ENCODE measurements at places on chromosomes 13 and 19. TPM values are rescaled to one million over a fixed set of nuclear protein-coding genes. Genes with fewer than 3 reads are reported as not detected.

DNA sequence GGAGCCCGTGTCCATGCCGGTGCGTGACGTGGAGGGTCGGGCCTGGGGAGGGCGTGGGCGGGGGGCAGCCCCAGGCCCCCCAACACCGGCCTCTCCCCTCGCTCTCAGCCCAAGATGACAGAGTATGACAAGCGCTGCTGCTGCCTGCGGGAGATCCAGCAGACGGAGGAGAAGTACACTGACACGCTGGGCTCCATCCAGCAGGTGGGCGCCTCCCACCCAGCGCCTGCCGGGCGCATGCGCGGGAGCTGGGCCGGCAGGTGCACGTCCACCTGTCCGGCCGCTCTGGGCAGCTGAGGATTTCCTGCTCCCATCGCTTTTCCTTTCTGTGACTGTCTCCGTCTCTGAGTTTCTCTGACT, 49.8 kb downstream of the VAV1 start:
- no peak for DNase-seq

KIR2DL3 gene
- total RNA-seq, result not detected

- DNase-seq, result no peak
Observed at GRCh38 chr13:38900188-38900587, 90.4 kb downstream of the STOML3 start.

- no peak for DNase-seq
Observed at GRCh38 chr19:12670159-12670928, 3.7 kb downstream of the WDR83 start.

GRCh38 chr13:52894413-52894812, 46.0 kb upstream of the PCDH8 start:
- no peak for DNase-seq

PCDH20 gene
- total RNA-seq, result 3.5 TPM

- no peak for DNase-seq
Observed at GRCh38 chr13:101628900-101629299, 176.4 kb downstream of the ITGBL1 start.

DNA sequence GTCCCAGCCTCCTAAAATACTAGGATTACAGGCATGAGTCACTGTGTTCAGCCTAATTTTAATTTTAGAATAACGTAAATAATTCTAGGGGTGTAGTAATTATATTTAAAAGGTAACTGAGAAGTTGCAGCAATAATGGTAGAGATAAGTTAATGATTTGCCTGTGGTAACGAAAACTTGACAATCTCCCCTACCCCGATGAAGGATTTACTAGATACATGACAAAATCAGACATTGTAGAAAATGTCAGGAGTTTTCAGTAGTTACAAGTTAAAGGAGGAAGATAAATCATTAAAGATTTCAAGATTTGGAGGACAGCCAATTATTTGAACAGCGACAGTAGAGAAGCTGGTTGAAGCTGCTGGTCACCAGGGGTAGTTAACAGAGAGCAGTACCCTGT, 652.2 kb upstream of the PCDH20 start:
- no peak for DNase-seq

GRCh38 chr13:73025217-73026012, 33.4 kb upstream of the KLF5 start:
- no peak for DNase-seq

DNA sequence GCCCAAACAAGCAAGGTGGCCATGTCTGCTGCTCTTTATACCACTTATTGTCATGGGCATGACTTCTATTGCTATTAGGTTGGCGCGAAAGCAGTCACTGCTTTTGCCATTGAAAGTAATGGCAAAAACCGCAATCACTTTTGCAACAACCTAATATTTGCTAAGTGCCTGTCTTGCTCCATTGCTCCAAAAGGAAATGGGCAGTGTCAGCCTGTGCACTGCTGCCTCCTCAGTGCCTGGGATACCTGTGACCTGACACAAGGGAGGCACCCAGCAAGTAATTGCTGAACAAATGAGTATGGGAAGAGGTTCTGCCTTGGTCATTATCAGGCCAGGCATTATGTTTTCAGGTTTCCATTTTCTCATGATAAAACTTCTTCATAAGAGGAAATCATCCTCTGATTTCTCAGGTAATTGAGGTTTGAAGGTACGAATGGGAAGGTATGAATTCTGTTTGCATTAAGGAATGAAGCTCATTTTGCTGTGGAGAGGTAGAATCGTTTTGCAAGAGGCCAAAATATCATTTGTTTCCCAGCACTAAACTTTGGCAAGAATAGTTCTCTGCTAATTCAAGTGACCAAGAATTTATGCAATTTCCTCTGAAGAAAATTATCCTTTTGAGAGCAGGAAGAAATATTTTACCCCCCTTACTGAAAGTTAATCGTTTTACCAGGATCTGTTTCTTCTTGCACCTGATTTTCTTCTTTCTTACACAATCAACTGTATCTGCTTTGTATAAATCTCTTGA, 128.4 kb upstream of the SPRY2 start:
- no peak for DNase-seq

PRSS57 gene
- not detected for total RNA-seq

GRCh38 chr13:48580896-48581295, 48.0 kb upstream of the RCBTB2 start:
- no peak for DNase-seq

DNA sequence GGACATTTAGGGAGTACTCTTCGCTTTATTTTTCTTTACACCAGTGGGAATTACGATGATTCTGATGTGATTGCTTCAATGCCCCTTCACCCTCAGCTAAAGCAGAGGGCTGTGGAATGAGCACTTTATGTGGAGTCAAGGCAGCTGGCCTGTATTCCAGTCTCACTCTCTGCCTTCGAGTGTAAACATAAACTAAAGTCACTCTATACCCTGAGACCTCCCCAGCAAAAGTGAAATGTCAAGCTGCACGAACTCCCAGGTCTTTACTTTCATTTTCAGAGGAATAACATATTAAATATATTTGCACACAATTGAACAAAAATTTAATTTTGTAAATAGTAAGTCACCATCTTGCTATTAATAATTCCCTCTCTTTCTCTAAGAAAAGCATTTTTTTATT, 557.1 kb downstream of the DACH1 start:
- DNase-seq, result no peak

ANKLE1 gene
- 0.44 TPM for total RNA-seq

KLF1 gene
- not detected for total RNA-seq

ZSCAN22 gene
- total RNA-seq, result 1.5 TPM

LYPD4 gene
- not detected for total RNA-seq

DNA sequence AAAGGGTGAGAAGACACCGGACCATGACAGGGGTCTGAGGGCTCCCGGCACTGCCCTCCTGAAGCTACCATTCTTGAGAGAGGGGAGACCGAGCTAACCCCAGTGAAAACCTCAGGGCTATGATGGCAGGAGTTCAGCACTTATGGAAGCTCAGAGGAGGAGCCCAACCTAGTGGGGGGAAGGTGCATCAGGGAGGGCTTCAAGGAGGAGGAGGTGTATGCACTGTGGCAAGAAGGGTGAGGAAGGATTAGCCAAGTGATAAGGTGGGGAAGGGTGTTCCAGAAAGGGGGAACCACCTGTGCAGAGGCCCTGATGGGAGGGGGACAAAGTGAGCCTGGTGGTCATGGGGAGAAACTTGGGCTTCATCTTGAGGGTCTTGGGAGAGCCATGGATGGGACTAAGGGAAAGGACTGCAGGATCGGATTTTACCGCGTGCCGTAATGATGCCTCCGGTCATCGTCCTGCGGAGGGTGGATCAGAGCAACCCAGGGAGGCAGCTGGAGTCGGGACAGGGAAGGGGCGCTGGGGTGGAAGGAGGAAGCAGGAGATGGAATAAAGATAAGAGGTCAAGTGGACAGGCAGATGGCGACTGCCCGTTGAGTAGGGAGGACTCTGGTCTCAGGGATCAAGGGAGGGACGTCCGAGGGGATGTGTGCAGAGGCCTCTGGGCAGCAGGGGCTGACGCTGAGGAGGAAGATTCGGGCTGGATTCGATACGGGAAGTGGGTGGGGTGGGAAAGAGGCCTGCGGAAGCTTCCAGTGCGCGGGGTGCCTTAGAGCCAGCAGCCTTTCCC, 13.3 kb upstream of the PSMD8 start:
- DNase-seq, result no peak

- DNase-seq, result peak; percentile 85
Observed at GRCh38 chr13:52195401-52195837, 36.0 kb upstream of the NEK3 start.

DNA sequence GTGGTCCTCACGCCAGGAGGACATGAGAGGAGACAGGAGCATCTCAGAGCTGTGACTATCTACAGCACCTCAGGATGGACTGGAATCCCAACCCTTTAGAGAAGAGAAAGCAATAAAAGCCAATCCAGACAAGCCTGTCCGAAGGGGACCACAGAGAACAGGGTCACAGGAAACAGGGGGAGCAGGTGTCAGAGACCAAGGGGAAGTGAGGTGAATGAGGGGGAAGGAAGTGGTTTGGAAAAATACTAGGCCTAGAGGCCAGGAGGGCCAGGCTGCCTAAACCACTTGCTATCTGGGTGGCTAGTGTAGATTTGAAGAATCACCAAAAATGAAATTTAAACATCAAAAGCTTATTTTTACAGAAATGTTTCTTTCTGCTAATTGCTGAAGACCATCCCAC, 16.2 kb downstream of the TMTC4 start:
- DNase-seq, result no peak

DNA sequence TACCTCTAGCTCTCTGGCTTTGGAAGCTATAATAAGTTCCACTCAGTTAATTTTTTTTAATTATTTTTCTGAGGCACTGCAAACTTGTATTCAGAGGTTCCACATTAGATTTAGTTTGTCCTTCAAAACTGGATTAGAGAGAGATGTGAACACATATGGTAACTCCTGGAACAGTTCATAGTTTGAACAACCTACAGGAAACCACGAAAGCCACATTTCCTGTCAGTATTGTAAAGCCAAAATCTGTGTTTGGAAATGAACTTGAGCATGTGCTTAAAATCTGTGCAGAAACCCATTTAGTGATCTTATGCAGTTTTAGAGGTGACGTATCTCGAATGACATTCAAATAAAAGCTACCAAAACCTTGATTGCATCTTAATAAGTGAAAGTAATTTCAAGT, 1952.0 kb downstream of the OLFM4 start:
- DNase-seq, result no peak

IQCN gene
- 1.0 TPM for total RNA-seq

ETV2 gene
- 1.6 TPM for total RNA-seq

GRCh38 chr13:85588359-85588758, 210.9 kb downstream of the SLITRK6 start:
- DNase-seq, result no peak

GRCh38 chr19:29535984-29536508, 10.3 kb downstream of the VSTM2B start:
- no peak for DNase-seq

LILRB1 gene
- total RNA-seq, result 0.19 TPM

DNA sequence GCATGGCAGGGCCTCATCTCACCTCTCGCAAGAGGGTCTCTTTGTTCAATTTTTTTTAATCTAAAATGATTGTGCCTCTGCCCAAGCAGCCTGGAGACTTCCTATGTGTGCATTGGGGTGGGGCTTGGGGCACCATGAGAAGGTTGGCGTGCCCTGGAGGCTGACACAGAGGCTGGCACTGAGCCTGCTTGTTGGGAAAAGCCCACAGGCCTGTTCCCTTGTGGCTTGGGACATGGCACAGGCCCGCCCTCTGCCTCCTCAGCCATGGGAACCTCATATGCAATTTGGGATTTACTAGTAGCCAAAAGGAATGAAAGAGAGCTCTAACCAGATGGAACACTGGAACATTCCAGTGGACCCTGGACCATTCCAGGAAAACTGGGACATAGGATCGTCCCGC, 8.0 kb downstream of the FXYD3 start:
- no peak for DNase-seq

SIGLEC8 gene
- total RNA-seq, result not detected

DNA sequence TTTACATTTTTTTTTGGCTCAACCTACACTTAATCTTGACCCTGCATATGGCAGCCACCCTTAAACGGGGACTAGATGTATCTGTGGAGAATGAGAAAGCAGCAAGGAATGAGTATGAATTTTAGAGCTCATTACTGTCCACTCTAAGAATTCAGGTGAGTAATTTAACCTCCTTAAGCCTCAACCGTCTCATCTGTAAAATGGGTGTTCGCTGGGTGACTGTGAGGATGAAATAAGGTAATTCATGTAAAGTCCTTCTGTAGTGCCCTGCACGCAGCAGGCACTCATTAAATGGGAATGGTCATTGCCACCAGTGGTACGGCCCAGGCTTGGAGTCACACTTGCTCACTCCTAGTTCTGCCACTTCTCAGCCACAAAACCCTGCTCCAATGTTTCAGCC, 135.3 kb downstream of the CACNA1A start:
- DNase-seq, result no peak

ZNF541 gene
- 0.63 TPM for total RNA-seq

GRCh38 chr19:14085309-14085995, at the start of gene C19orf67:
TSS of gene C19orf67 (minus strand) at chr19:14085783. CDS start at chr19:14085627, 156 bp downstream.
- DNase-seq, result no peak

HS6ST3 gene
- 1.2 TPM for total RNA-seq

- no peak for DNase-seq
Observed at GRCh38 chr13:111117961-111118360, 2.9 kb downstream of the ARHGEF7 start.

- no peak for DNase-seq
Observed at GRCh38 chr19:21566073-21566472, 60.7 kb downstream of the ZNF429 start.

DNA sequence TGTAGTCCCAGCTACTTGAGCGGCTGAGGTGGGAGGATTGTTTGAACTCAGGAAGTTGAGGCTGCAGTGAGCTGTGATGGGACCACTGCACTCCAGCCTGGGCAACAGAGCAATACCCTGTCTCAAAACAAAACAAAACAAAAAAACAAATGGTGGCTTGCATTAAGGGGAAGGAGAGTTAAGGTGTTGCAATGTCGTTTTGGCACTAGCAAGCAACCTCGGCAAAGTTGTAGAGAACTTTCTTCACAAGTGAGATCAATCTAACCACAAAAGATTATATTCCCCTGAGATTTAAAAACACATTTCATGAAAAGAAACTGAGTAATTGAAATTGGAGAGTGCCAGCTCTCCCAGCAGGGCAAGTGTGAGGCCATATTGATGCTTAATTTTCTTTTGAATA, 153.7 kb downstream of the KLF5 start:
- no peak for DNase-seq

GRCh38 chr13:93811071-93811737, 584.6 kb downstream of the GPC6 start:
- DNase-seq, result no peak

GRCh38 chr13:58119804-58120203, 488.3 kb downstream of the PCDH17 start:
- DNase-seq, result no peak

LENG9 gene
- 1.9 TPM for total RNA-seq

All from heart left ventricle (tissue), 16 donors.